ENCODE measurements at places on chromosomes 11 and 22. TPM values are rescaled to one million over a fixed set of nuclear protein-coding genes. Genes with fewer than 3 reads are reported as not detected.

Gene KCNJ1
- total RNA-seq: not detected

Gene LMO2
- total RNA-seq: not detected

Gene NTM
- total RNA-seq: 1.1 TPM

GRCh38 chr11:46381048-46381818 lies at the start of gene MDK:
Gene MDK, plus strand, starts transcription at chr11:46381669. Its CDS starts 389 bp downstream, at chr11:46382058.
- H3K27me3 ChIP-seq: no peaks in the 10 kb centered on the region
- H3K36me3 ChIP-seq: no peaks in the 10 kb centered on the region
- H3K4me3 ChIP-seq: peak within 1 kb of the TSS; percentile 60
- peak; percentile 84 for DNase-seq

DNA sequence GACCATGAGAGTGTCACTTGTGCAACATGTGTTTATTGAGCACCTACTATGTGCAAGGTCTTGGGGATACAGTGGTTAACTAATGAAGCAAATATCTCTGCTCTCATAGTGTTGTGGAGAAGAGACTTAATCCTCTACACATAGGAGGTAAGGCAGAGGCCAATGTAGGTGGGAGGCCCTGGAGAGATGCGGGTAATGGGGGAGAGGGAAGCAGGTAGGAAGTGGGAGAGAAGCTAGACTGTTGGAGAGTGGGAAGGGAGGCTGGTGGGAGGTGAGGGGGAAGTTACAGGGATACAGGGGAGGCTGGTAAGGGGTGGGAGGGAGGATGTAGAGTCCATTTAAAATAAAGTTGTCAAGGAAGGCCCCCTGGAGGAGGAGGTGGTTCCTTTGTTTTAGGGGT lies 240.0 kb downstream of the MIAT start:
- no peaks in the 10 kb centered on the region for H3K4me1 ChIP-seq
- H3K27ac ChIP-seq: no peak overlapping the region
- H3K27me3 ChIP-seq: no peaks in the 10 kb centered on the region
- H3K4me3 ChIP-seq: no peak overlapping the region

- no peaks in the 10 kb centered on the region for H3K27me3 ChIP-seq
- H3K36me3 ChIP-seq: no peaks in the 10 kb centered on the region
- DNase-seq: no peak
- no peak overlapping the region for H3K4me3 ChIP-seq
Measured at GRCh38 chr11:131422496-131422895, 52.1 kb downstream of the NTM start.

DNA sequence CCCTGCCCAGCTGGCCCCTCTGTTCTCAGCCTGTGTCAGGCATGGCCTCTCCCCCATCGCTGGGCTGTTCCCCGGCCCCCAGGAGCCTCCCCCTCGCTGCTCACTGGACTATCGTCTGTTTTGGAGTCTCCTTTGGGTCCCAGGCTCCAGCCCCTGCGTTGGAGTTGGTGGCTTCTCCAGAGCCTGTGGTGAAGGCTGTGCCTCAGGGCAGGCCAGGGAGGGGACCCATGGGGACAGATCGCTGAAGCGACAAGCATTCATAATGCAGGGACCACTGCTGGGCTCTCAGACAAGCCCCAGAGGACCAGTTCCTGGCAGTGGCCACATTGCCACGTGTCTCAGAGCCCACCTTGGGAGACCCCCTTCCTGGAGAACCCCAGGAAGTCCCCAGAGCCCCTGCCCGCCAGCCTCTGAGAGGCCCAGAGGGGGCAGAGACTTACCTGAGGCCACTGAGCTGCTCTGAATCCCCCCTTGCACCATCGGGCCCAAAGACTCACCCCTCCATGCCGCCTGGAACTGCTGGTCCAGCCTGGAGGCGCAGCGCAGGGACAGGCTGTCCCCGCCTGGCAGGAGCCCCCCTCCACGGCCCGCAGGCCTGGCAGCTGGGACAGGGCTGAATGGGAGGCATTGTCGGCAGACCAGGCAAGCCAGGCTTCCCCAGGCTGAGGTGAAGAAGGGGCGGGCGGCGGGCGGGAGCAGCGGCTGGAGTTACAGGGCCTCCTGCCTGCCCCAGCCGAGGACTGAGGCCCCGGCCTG lies at the start of gene CHADL:
Gene CHADL (minus strand): TSS at position 555 of the 756 bp plus-strand sequence. CDS start 50 bp downstream, at position 505.
- H3K4me3 ChIP-seq: no peak within 1 kb of the TSS
- H3K27ac ChIP-seq: no peak within 1 kb of the TSS
- H3K27me3 ChIP-seq: no peaks in the 10 kb centered on the region
- H3K4me1 ChIP-seq: 0 out of 2 replicates have a peak, but pooled peaks cover 5% of the 10 kb centered on the region
- H3K36me3 ChIP-seq: no peaks in the 10 kb centered on the region
- DNase-seq: no peak

GRCh38 chr22:47301820-47302475 lies 539.5 kb downstream of the TBC1D22A start:
- no peaks in the 10 kb centered on the region for H3K36me3 ChIP-seq
- H3K27me3 ChIP-seq: no peaks in the 10 kb centered on the region
- no peak for DNase-seq

DNA sequence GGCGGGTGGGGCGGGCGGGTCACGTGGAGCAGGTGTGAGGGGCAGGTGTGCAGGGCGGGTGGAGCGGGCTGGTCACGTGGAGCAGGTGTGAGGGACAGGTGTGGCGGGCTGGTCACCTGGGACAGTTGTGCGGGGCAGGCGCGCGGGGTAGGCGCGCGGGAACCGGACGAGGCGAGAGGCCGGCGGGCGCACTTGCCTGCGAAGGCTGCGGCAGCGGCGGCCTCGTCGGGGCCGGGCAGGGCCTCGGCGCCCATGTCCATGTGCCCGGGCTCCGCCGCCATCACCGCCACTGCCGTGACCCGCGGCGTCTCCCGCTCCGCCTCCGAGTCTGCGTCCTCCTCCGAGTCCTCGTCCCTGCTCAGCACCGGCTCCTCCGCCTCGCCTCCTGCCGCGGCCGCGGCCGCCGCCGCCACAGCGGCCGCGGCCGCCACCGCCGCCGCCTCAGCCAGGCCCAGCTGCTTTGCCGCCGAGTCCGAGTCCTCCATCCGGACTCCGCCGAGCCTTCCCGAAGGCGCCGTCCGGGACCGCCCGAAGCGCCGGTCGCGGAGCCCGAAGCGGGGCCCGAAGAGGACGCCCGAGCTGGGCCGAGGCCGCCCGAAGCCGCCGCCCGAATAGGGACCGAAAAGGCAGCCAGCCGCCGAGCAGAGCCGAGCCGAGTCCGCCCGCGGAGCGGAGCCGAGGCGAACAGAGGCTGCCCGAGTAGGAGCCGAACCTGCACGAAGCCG lies at the start of gene DEAF1:
Gene DEAF1 (minus strand): TSS at position 660 of the 725 bp plus-strand sequence. CDS start 175 bp downstream, at position 485.
- H3K27ac ChIP-seq: peak within 1 kb of the TSS; percentile 97
- H3K4me3 ChIP-seq: peak within 1 kb of the TSS; percentile 97
